ENCODE measurements at places on chromosomes 2 and 18. TPM values are rescaled to one million over a fixed set of nuclear protein-coding genes. Genes with fewer than 3 reads are reported as not detected.

DNA sequence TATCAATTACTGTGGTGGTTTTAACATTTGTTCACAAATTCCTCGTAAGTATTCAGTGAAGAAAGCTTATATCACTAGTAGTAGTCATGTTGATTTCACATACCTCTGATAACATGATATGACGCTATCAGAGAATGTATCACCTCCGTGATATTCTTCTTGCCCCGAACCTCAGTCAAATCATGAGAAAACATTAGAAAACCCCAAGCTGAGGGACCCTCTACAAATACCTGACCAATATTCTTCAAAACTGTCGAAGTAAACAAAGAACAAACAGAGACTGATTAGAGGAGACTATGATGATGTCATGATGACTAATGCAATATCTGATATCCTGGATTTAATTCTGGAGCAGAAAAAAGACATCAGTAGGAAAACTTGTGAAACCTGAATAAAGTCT is 85.6 kb upstream of the SPOPL start:
- no peak for DNase-seq

DNA sequence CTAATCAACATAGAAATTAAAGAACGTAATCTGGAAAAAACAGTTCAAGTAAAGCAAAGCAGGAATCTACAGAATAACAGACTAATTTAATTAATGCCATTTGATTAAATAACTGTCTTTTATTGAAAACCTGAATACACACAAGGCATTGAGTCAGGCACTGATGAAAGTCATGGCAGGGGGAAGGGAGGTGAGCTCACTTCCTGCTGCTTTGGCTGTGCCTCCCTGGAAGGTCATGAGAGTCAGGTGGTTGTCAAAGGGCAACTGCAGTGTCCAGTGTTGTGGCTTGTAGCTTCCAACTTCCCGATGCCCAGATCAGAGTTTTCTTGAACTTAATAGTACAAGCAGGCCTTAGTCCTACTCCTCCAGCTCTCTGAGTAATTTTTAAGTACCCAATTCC is 180.9 kb downstream of the PID1 start:
- DNase-seq, result no peak

DNA sequence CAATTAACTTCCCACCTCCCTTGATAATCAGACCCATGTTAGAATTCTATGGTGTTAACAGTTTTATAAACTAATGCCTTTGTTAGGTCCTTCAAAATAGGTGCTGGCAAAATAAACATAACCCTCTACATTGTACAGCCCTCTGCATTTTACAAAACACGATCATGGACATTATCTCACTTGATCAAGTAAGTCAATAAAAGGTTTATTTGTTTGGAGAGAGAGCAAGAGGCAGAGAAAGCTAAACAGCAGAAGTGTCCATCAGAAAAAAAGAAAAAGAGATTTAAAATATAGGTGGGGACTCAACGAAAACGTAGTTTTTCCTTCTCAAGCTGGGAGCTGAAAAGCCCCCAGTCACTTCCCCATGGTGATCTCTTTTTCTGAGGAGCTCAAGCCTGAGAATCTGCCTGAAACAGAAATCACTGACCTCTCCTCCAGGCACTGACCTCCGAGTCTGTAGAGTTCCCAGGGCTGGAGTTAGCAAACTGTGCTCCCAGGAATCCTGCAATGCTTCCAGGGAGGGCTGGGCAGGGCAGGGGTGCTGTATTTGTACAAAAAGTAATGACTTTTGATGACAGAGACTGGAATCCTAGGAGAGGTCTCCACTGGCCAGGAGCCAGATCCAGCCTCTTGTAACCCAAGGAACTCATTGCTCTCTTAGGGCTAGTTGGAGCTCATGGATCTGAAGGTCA is 137.8 kb upstream of the KLHL29 start:
- no peak for DNase-seq

GRCh38 chr2:37000318-37000717 is 34.0 kb upstream of the STRN start:
- DNase-seq, result no peak

GRCh38 chr2:102915128-102915527 is 153.3 kb downstream of the TMEM182 start:
- DNase-seq, result no peak

GRCh38 chr18:44325903-44326635 is 354.6 kb upstream of the SETBP1 start:
- DNase-seq, result no peak

DNA sequence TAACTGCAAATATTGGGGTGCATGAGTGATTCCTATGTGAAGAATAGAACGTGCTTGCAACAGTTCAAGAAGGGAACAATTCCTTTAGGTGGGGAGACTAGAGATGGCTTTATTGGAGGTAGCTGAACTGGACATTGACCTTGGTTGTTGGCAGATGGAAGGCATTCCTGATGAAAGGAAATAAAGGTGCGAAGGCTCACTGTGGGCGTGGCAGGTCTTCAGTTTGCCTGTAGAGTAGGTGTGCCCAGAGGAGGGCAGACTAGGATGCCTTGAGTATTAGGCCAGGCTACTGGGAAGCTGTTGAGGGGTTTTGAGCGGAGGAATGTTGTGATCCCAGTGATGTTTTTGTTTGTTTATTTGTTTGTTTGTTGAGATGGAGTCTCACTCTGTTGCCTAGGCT is 2.8 kb downstream of the SPR start:
- no peak for DNase-seq

DNA sequence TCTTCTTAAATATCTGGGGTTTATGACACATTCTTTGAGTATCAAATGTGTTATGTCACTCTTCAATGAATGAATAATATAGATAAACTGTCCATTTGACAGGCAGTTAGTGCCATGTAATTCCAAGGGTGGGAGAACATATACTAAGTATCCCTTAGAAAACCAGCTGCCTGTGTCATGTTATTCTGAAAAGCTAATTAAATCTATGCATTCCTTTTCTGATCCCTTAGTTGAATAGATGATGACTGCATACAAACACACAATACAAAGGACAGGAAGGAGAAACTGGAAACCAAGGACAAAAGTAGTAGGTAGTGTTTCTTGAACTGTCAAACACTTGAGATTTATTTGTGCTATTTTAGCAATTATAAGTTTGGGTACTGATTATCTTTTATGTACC is 8.3 kb downstream of the ARHGAP28 start:
- DNase-seq, result no peak

- no peak for DNase-seq
Observed at GRCh38 chr2:150211164-150211631, 276.3 kb downstream of the RND3 start.

DNA sequence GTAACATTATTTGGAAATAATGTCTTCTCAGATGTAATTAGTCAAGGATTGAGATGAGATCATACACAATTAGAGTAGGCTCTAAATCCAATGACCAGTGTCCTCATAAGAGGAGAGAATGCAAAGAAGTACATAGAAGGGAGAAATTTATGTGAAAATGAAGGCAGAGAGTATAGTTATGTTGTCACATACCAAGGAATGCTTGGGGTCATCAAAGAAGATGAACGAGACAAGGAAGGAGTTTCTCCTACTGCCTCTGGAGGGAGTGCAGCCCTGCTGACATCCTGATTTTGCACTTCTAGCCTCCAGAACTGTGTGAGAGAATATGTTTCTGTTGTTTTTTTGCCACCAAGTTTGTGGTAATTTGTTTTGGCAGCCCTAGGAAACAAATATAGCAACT is 100.1 kb downstream of the GALNT13 start:
- DNase-seq, result no peak

DNA sequence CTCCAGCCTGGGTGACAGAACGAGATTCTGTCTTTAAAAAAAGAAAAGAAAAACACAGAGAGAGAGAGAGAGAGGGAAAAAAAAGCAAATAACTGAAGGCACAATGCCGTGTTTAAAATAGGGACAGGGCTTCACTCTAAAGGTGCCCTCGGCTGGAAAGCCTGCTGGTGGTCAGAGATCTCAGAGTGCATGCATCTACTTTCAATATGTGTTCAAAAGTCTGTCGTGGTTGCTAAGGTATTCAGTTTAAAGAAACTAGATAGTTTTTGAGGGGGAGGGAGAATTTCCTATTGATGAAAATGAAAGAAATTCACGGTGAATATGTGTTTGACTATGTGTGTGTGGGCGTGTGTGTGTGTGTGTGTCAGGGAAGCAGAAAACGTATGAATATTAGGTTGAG is 11.0 kb upstream of the CBLN2 start:
- DNase-seq, result no peak

GRCh38 chr2:95048825-95049682 is 23.5 kb downstream of the MAL start:
- DNase-seq, result no peak

GRCh38 chr18:58168993-58169392 is 125.0 kb downstream of the NEDD4L start:
- DNase-seq, result no peak

DNA sequence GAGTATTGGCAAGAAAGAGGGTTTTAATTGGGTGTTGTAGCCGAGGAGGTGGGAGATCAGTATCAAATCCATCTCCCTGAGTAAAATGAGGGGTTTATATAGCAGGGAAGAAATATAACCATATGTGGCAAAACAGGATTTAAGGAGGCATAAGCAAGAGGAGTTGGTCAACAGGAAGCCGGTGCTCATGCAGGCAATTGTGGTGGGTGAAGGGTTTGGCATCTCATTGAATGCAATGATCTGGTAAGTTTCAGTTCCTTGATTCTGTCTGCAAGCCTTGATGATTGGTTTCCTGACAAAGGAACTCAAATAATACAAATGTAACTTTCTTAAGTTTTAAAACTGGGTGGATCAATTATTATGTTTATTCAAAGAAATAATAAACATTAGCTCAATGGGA is 564.4 kb upstream of the LINC00305 start:
- no peak for DNase-seq

DNA sequence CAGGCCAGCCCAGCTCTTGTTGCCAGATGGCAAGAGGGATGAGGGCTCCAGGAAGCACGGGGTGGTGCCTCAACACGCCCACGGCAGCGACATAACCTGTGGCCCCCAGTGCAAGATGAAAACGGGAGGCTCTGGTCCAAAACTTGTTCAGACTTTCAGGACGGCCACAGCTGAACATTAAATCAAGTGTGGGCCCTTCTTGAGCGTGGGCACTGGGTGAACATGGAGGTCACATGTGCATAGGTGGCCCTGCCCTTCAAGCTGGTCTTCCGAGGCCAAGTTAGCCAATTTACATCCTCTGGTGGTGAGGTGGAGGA is 77.5 kb downstream of the NDUFA10 start:
- no peak for DNase-seq

DNA sequence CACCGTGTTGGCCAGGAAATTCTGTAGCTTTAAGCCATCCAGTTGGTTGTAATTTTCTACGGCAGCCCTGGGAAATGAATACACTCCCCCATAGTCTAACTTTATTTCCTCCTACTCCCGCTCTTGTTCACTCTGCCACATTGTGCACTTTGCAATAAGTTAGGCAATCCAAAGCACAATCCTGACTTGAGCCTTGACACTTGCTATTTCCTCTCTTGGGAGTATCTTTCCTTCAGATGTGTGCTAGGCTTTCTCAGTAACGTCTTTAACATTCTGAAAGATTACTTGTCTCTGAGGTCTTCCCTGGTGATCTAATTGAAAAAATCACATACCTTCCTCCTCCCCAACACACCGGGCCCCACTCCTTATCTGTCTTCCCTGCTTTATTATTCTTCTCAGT is 65.9 kb upstream of the RAB27B start:
- DNase-seq, result no peak

DNA sequence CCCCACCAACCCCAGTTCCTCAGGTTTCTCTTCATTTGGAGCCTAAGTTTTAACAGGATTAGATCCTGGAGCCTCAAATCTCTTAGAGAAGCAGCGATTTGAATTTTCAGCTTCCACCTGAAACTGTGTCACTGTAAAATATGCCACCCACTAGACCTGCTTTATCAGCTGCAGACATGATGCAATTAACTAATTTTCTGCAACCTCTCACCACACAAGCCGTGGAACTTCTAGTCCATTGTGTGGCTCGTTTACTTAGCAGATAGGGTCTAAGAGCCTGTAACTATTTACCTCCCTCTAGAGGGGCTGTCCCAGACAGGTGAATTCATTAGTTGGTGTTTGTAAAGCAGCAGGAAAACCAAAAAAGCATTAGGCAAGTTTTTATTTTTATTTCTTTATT is 31.6 kb upstream of the FZD5 start:
- no peak for DNase-seq

DNA sequence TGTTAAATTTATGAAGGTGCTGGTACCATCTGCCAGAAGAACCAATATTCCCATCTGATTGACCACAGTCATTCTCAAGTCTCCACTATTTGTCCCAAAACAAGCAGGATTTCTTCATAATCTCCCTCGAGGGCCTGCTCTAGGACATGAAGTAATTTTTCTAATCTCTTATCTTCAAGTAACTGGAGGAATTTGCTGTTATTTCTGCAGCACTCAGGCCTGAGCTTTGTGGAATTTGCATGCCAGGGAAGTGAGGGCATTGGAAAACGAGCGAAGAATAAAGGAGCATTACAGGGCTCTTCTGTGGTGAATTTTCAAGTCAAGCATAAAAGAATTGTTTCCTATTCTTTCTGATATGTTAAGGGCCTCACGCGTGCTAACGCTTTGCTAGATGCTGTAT is 161.2 kb upstream of the EPAS1 start:
- DNase-seq, result no peak

DNA sequence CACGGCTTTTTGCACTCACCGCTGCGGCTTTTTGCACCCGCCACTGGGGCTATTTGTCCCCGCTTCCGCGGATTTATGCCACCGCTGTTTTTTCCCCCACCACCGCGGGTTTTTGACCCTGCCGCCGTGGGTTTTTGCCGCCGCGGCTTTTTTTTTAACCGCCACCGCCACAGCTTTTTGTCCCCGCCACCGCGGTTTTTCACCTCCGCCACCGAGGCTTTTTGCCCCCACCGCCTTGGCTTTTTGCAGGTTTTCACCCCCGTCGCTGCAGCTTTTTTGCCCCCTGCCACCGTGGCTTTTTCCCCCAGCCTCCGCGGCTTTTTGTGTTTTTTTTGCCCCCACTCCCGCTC is 2796.7 kb upstream of the TEKT4 start:
- DNase-seq, result no peak

DNA sequence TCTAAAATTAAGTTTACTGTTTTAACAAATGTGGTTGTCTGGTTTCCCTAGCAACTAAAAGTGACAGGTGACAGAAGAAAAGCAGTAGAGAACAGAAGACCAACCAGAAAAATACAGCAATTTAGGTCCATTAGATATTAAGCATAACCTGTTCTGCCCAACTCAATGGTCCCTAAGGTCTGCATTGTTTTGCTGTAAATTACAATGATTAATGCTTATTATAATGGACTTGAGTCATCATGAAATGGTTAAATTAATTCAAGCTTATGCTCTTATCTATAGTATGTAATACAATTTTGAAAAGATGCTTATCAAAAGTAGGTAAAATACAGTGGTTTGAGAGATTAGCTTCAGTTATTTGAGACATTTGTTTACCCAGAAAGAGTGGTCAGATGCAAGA is 378.0 kb downstream of the GRB14 start:
- no peak for DNase-seq

- no peak for DNase-seq
Observed at GRCh38 chr2:238650536-238650935, 197.3 kb upstream of the TWIST2 start.

Gene TUBB8B
- total RNA-seq, result not detected

Gene TTR
- not detected for total RNA-seq

Gene SLC9A2
- not detected for total RNA-seq

Gene PRSS56
- not detected for total RNA-seq

Gene CYP27C1
- 1.1 TPM for total RNA-seq

Gene ERMN
- 0.32 TPM for total RNA-seq

Gene ALPG
- total RNA-seq, result not detected

Gene MRO
- total RNA-seq, result 2.9 TPM

Gene CCDC74B
- total RNA-seq, result 0.64 TPM

Gene MAP3K19
- not detected for total RNA-seq

Gene OSBPL6
- 0.39 TPM for total RNA-seq

Gene UGT1A8
- not detected for total RNA-seq

Gene SNTG2
- 5.6 TPM for total RNA-seq
